ENCODE measurements at places on chromosomes 1 and 21.
A peak's percentile ranks its signal among the peaks of the same experiment; 100 is the strongest.

- no peak for DNase-seq
Measured at GRCh38 chr1:183310753-183311479, 107.3 kb downstream of the NMNAT2 start.

DNA sequence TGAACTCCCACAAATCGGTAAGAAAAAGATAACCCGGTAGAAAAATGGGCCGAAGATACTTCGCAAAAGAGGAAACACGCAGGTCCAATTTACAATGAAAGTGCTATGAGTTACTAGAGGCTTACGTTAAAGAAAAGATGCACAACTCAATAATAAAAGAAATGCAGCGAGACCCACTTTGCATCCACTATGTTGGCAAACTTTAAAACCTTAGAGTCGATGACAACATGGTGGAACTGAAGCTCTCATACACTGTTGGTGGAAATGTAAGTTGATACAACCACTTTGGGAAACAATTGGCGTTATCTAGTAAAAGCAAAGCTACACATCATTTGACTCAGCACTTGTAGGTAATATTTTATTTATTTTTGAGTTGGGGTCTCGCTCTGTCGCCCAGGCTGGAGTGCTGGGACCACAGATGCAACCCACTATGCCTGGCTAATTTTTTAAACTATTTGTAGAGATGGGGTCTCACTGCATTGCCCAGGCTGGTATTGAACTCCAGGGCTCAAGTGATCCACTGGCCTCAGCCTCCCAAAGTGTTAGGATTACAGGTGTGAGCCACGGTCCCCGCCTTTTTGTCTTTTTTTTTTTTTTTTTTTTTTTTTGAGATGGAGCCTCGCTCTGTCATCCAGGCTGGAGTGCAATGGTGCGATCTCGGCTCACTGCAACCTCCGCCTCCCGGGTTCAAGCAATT lies 696 bp upstream of the GPATCH3 start:
- no peak for DNase-seq

- peak; percentile 88 for DNase-seq
Measured at GRCh38 chr1:62230718-62231117, 36.1 kb downstream of the L1TD1 start.

DNA sequence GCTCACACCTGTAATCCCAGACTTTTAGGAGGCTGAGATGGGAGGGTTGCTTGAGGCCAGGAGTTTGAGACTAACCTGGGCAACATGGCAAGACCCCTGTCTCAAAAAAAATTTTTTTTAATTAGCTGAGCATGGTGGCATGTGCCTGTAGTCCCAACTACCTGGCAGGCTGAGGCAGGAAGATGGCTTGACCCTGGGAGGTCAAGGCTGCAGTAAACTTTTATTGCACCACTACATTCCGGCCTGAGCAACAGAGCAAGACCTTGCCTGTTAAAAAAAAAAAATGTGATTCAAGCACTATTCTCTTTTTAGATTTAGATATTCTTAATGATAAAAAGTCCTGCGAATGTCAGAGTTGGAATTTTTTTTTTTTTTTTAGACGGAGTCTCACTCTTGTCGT lies 102.5 kb upstream of the L1TD1 start:
- DNase-seq, result no peak

GRCh38 chr1:165536016-165536415 lies 7.8 kb upstream of the LRRC52 start:
- DNase-seq, result no peak

GRCh38 chr1:21366288-21366687 lies 73.6 kb upstream of the NBPF3 start:
- no peak for DNase-seq

- no peak for DNase-seq
Measured at GRCh38 chr1:64310760-64311159, 107.3 kb downstream of the UBE2U start.

GRCh38 chr1:211520641-211521040 lies 28.7 kb upstream of the RD3 start:
- DNase-seq, result no peak

DNA sequence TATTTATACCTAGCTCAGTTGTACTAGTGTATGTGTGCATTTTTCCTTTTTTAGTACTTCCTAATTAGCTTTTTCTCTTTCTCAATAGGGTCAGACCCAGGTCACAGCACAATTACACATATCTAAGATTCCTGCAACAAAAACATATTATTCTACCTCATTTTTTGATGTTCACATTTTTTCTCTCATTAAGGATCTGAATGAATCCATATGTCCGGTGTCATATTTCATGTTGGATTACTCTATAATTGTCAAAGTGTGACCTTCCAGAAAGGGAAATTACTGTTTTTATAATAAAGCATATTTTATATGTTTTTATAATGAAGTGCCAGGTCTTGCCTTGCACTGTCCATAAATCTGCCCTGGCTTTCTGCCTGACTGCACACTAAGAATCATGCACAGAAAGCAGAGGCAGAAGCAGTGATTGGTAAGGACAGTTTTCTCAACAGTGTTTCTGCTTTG lies 143.7 kb downstream of the KCNT2 start:
- peak; percentile 17 for DNase-seq

DNA sequence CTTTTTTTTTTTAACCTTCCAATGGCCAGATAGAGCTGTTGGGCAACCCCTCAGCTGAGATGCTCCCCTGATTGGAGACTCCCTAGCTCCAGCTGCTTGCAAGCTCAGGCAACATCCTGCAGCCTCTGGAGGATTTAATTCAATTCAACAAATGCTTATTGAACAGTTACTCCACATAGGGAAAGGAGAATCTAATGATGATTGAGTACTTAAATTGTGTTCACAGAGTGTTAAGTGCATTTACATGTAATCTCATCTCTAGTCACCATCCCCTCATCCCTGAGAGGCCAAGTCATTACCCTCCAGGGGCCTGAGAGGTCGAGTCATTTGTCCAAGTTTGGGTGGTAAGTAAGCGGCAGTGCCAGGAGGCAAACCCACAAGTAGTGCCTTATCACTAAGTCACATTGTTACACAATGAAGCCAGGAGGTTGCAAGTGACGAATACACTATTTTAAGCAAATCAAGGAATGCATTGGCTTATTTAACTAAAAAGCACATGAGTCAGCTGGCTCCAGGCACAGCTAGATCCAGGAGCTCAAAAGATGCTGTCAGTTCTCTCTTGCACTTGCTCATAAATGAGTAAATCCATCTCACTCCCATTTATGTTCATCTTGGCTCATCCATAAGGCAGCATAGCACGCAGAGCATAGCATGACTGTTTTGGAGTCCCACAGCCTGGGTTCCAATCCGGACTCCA lies 64.3 kb downstream of the OPTC start:
- peak; percentile 98 for DNase-seq

DNA sequence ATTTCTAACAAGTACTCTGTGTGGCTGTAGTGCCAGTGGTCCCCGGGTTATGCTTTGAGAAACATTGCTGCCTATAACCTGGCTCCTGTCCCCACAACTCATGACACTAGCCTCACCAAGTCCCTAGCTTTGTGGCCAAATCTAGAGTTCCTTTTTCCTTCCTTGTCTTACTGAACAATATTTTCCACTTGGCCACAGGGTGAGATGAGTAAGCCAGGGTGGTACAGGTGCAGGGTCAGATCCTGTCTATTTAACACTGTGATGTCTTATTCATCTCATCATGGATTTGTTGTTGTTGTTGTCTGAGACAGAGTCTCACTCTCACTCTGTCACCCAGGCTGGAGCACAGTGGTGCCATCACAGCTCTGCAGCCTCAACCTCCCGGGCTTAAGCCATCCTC lies 18.6 kb downstream of the ARMH1 start:
- no peak for DNase-seq

- no peak for DNase-seq
Measured at GRCh38 chr21:29347274-29347681, 48.6 kb downstream of the BACH1 start.

Measured in Daoy (cell line).